ENCODE measurements at places on chromosomes 2 and 18.

DNA sequence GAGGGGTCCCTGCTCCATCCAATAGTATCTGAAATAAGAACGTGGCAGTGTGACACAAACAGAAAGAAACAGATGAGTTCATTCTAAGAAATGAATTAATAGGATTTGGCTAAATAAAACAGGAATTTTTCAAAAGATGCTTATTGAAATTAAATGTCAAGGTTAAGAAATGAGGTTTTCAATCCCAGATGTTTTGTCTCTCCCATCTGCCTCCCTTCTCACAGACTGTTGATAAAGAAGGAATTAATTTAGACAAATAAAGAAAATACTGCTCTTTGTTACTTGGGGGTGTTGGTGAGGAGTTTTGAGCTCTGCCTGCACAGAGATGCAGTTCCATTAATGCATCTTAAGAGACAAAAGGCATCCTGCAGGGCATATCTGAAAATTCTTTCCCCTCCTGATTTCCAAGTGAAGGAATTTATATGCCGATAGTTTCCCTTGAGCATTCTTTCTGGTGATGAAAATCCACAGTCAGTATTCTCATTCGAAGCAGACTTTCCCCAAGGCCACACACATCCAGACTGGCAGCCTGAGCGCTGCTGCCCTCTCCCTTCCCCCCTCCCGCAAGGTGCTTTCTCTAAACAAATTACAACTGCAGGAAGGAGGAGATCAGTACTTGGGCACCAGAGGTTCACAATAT, 385.4 kb upstream of the RND3 start:
- no peak overlapping the region for H3K4me3 ChIP-seq
- H3K27ac ChIP-seq, result no peak overlapping the region
- no peaks in the 10 kb centered on the region for H3K4me1 ChIP-seq

- H3K36me3 ChIP-seq, result no peaks in the 10 kb centered on the region
- no peak overlapping the region for H3K4me3 ChIP-seq
- no peak overlapping the region for H3K27ac ChIP-seq
- no peak for DNase-seq
- peaks cover 57% of the 10 kb centered on the region for H3K4me1 ChIP-seq
Measured at GRCh38 chr18:39341129-39341528, 1775.5 kb upstream of the CELF4 start.

DNA sequence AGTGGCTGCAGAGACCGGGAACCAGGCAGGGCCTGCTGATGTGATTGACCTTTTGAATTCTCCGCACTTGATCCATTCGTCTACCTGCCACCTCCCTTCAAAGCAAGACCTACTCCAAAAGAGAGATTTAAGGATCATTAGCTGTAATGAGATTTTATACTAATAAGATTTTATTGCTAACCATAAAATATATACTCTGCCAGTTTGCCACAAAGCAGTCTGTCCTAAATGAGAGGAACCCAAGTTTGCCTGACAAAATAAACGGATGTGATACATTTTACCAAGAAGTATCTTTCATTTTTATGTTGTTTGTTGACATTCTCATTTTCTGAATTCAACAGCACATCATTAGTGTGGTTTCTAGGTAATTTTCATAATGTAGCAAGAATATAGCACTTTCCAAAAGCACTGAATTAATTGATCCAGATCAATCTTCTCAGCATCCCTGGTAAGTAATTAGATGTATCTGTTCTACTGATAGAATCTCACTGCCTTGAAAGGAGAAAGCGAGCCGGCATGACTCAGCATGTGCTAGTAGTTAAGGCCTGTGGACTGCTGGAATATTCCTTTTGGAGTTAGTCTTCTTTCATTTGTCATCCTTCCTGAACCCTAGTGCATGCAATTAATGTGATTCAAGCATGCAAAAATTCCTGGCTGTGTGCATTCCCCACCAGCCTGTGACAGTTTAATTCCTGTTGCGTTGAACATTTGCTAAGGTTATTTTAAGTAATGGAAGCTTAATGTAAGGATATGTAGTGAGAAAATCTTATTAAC, 128.5 kb downstream of the ARL6IP6 start:
- H3K4me1 ChIP-seq, result no peaks in the 10 kb centered on the region
- H3K4me3 ChIP-seq, result no peak overlapping the region
- H3K27ac ChIP-seq, result no peak overlapping the region
- no peaks in the 10 kb centered on the region for H3K36me3 ChIP-seq

- H3K27me3 ChIP-seq, result no peaks in the 10 kb centered on the region
- 0 out of 2 replicates have a peak, but pooled peaks cover 5% of the 10 kb centered on the region for H3K4me1 ChIP-seq
- H3K4me3 ChIP-seq, result no peak overlapping the region
Measured at GRCh38 chr2:175187378-175187777, 5.9 kb upstream of the ATP5MC3 start.

DNA sequence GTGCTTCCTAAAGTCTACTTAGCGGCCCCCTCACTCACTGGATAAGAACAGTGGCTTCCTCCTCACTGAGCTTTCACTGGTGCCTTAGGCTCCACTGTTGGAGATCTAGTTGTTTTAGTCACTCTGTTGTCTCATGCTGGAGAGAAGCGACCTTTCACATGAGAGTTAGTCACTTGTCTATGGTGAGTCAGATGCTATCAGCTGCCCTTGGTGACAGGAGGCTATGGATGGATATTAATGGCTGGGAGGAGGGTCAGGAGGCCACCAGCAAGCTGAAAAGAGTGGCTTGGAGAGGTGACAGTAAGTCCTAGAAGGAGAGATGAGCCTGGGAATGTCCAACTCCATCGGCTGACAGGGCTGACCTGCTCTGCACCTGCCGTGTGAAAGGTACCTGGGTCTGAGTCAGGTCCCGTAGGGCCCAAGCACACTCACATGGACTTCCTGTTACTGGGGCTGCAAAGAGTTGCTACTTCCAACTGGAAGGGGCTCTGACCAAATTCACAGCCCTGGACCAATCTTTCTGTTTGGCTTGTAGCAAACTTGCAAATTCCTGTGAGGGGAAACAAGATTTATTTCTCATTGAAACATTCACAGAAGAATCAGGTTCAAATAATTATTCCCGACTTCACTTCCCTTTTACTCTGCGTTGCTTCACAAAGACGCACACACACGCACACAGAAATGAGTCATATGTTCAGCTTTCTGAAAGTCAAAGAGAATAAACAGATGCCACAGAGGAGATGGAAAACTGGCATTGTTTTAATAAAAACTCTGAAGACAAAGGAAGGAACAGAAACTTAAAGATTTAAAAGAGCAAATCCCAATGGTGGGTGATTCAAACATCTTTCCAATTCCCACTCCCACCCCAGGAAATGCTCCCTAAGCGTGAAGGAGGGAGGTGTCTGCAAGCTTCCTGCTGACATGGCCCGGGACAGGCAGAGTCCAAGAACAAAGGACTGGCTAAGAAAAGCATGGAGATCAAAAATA, 203.5 kb upstream of the TWIST2 start:
- H3K4me3 ChIP-seq, result no peak overlapping the region
- no peaks in the 10 kb centered on the region for H3K4me1 ChIP-seq
